ENCODE measurements at places on chromosomes 1 and 21. TPM values are rescaled to one million over a fixed set of nuclear protein-coding genes. Genes with fewer than 3 reads are reported as not detected.

GRCh38 chr1:233503366-233503954 lies 110.4 kb upstream of the KCNK1 start:
- no peak for DNase-seq

DNA sequence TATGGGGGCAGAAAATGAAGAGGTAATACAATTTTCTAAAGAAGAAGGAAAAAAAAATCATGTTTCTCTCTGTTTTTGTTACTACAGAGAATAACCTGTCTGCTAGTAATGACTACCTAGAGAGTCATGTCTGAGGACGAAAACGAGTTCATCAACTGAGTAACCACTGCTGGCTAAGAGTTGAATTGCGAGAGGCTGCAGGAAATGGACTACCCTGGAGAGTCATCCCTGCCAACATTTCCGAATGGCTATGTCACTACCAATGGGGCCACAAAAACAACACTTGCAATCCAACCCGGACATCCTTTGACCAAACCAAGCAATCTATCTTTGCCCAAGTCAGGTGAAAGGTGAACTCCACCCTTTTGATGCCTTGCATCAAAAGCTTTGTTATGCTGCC lies 120.6 kb downstream of the FCRL5 start:
- no peak for DNase-seq

GRCh38 chr1:203524152-203524551 lies 30.2 kb downstream of the OPTC start:
- no peak for DNase-seq

DNA sequence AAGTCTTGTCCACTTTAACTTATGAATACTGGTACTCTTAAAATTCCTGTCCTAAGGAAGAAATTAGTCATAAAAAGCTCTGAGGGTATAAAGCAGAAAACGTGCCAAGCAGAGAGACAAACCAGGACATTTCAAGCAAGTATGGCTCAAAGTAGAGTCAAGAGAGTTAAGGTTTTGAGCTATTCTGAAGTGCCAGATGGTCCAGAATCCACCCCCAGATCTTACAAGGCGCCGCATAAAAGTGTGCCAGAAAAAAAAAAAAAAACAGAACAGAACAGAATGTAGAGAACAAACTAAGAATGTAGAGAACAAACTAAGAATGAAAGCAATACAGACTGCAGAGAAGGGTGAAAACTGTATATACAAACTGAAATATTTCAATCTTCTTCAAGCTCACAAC lies 12.5 kb downstream of the EPS15 start:
- no peak for DNase-seq

DNA sequence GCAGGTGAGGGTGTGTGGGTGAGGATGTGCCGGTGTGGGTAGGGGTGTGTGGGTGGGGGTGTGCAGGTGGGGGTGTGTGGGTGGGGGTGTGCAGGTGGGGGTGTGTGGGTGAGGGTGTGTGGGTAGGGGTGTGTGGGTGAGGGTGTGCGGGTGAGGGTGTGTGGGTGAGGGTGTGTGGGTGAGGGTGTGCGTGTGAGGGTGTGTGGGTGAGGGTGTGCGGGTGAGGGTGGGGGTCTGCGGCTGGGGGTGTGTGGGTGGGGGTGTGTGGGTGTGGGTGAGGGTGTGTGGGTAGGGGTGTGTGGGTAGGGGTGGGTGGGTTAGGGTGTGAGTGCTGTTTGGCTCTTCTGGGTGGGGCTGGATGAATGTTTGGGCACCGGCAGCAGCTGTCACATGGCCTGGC lies 241.4 kb upstream of the POTED start:
- no peak for DNase-seq

DNA sequence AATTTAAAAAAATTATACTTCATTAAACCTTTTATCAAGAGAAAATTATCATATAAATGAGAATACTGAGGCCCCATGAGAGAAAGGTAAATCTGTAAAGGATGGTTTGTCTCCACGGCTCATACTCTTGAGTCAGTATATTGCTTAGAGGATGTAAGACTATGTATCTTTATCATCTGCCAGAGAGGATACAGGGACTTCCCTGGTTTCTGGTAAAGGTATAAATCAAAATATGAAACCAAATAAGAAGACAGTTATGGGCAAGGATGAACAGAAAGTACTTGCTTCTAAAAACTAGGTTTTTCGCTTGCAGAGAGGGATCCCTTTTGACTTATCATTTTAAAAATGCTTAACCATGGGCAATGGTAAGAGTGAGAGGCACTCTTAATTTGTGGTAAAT lies 112.4 kb downstream of the POU2F1 start:
- DNase-seq, result no peak

GRCh38 chr1:162944974-162945674 lies 84.1 kb upstream of the CCDC190 start:
- no peak for DNase-seq

ANP32E gene
- 20.8 TPM for total RNA-seq

GRCh38 chr1:167207940-167208623 lies 12.6 kb upstream of the POU2F1 start:
- DNase-seq, result no peak

GRCh38 chr1:245301162-245301580 lies 146.4 kb downstream of the KIF26B start:
- peak; percentile 39 for DNase-seq

C1orf141 gene
- total RNA-seq, result not detected

MSH4 gene
- total RNA-seq, result 0.32 TPM

NT5C1A gene
- total RNA-seq, result 2.9 TPM

GRCh38 chr1:215970406-215970805 lies 403.3 kb downstream of the KCTD3 start:
- DNase-seq, result no peak

DNA sequence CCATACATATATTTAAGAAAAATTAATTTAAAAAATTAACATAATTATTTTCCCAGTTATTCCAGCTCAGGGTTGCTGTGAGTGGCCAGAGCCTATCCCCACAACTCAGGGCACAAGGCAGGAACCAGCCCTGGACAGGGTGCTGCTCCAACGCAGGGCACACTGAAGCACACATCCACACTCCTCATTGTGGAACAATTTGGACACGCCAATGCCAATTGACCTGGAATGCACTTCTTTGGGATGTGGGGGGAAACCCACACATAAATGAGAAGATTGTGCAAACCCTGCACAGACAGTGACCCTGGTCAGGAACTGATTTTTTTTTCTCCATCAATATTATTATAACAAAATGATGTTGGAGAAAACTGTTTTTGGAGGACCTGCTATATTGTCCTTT lies 23.4 kb downstream of the SAMSN1 start:
- no peak for DNase-seq

GRCh38 chr1:110208916-110209645 lies 1.0 kb upstream of the KCNC4 start:
- no peak for DNase-seq

DYNLT5 gene
- 0.32 TPM for total RNA-seq

DNA sequence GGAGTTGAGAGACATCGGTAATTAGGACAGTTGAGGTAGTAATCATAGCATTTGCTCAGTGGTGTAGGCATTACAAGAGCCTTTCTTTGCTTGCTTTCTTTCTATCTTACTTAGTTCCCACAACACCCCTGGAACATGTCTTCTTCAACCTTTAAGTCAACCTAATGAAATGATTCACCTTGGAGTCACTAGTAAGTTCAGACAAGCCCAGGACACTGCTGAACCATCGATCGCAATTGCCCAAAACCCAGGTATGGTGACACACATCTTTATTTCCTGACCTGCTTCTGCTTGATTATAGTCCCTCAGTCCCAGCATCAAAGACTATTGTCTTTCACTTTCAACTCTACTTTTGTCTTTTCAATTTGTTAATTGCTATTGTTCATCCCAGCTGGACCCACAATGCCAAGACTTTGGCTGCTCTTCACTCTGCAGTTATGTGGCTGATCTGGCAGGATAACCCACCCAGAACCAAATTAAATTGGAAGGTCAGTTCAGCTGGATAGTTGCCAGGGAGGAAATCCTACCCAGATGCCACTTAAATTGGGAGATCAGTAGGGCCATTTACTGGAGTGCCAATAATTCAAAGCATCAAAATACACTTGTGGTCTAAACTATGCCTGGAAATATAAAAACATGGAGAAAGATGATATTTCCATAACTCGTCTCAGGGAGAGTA lies 272.9 kb downstream of the RWDD3 start:
- DNase-seq, result no peak

SLC5A9 gene
- 15.2 TPM for total RNA-seq

LCE1F gene
- not detected for total RNA-seq

DNA sequence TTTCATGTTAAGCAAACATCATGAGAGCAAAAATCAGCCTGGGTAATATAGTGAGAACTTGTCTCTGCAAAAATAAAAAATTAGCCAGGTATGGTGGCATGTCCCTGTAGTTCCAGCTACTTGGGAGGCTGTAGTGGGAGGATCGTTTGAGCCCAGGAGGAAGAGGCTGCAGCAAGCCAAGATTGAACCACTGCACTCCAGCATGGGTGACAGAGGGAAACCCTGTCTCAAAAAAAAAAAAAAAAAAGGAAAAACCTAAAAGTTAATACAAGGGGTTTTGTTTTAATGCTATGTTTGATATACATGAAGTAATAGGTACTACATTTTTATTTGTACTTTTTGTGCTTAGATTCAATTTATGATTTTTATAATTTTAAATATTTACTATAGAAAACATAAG lies 27.1 kb upstream of the SLC35A3 start:
- no peak for DNase-seq

DNA sequence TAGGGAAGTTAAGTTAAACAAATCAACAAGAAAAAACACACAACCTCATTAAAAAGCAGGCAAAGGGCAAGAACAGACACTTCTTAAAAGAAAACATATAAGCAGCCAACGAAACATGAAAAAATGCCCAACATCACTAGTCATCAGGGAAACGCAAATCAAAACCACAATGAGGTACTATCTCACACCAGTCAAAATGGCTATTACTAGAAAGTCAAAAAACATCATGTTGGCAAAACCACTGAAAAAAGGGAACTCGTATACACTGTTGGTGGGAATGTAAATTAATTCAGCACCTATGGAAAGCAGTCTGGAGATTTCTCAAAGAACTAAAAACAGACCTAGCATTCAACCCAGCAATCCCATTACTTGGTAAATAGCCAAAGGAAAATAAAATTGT lies 51.1 kb downstream of the HSF2BP start:
- DNase-seq, result no peak

TCHHL1 gene
- not detected for total RNA-seq

ADAMTS5 gene
- total RNA-seq, result 4.1 TPM

DNA sequence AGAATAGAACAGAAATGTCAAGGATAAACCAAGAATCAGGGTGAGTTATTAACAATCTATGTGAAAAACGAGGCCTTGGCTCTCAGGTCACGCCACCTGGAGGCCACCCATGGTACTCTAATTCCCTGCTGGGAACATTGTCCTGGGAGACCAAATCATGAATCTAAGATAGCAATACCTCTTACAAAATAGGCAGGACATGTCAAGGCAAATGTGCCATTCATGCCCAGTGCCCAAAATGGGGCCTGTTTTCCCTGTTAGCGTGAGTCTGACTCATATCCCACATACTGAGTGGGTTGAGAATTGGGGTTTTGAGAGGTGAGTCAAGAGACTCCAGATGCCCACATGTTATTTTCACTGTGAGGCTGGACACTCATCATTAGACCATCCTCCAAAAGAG lies 380.8 kb downstream of the HHIPL2 start:
- peak; percentile 35 for DNase-seq

GJB3 gene
- total RNA-seq, result 6.3 TPM

DNA sequence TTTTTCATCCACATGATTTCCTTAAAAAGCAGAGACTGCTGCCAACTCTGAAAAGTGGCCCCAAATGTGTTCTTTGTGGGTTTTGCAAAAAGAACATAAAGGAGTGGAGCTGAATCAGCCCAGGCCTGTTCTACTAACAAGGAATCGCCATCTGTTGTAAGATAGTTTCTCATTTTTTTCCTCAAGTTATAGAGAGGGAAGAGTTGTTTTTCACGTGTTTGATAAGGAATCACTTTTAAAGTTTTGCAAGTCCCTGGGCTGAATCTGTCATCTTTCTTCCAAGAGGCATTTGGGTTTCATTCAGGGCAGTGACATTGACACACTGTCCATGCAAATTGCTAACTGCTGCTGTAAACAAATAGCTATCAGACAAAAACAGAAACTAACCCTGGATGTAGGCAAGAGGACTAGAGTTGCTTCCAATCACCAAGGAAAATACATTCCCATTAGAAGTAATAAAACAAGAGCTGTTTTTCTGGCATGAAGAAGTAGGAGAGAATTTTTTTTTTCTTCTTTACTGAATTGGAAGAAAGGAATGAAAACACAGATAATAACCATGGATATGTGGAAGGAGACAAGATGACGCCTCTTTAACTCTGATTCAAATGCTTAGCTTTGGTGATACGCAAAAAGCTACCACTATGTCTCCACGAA lies 58.8 kb upstream of the TBX15 start:
- no peak for DNase-seq

GRCh38 chr1:181064011-181064623 lies 24.4 kb upstream of the IER5 start:
- no peak for DNase-seq

GRCh38 chr1:196088541-196088940 lies 519.7 kb downstream of the KCNT2 start:
- no peak for DNase-seq

GRCh38 chr1:938088-938683 lies 14.5 kb downstream of the SAMD11 start:
- peak; percentile 44 for DNase-seq

- no peak for DNase-seq
Measured at GRCh38 chr1:90955769-90956168, 66.1 kb downstream of the ZNF644 start.

DNA sequence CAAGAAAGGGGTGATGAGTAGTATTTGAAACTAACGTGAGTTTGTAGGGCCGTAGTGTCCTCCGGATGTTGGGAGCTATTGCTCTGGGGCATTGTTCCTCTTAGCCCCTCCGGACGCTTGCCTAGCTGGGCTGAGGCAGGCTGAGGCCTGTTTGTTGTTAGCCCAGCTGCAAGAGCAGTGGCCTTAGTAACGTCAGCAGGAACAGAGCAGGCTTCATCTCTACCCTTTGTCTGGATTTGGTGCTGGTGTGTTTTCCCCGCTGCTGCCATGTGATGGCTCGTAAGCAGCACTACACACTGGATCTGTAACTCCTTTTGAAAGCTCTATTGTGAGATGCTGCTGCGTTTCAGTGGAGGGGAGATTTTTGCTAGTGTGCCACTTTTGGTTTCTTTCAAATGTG lies 57.6 kb downstream of the DNM3 start:
- peak; percentile 23 for DNase-seq

HNRNPU gene
- total RNA-seq, result 243 TPM

GRCh38 chr1:248183996-248184395 lies 9.4 kb downstream of the OR2M2 start:
- DNase-seq, result no peak

HMGN2 gene
- 236 TPM for total RNA-seq

- no peak for DNase-seq
Measured at GRCh38 chr1:192002063-192002462, 156.2 kb upstream of the RGS18 start.

DNA sequence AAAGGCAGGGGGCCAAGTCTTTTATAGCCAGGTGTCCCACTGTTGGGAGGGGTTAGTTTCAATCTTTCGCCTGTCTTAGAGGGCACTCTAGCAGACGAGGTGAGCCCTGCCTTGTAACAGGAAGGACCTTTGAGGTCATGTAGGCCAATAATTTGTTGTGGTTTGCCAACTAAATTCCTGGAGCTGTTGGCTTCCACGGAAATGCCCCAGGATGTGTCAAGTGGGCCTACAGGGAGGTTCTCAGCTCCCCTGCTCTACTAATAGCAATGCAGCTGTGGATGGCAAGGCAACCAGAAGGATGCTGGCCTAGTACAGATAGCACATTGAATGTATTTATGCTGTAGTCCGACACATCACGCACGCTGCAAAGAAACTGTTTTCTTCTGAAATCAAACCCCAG lies 22.3 kb upstream of the CASQ2 start:
- DNase-seq, result no peak

HES4 gene
- total RNA-seq, result 25.6 TPM
